Left lobe of liver (tissue), 2 donors: ENCODE measurements at places on chromosomes 7 and 10. TPM values are rescaled to one million over a fixed set of nuclear protein-coding genes. Genes with fewer than 3 reads are reported as not detected.

EN2 gene
- total RNA-seq: not detected

VIPR2 gene
- 0.28 TPM for total RNA-seq

FOXK1 gene
- 8.4 TPM for total RNA-seq

SH2B2 gene
- 3.0 TPM for total RNA-seq

FEZF1 gene
- not detected for total RNA-seq

TM9SF3 gene
- 69.7 TPM for total RNA-seq

ZNF273 gene
- total RNA-seq: 0.48 TPM

SGCE gene
- total RNA-seq: 6.5 TPM

SHH gene
- total RNA-seq: 17.1 TPM

SMO gene
- total RNA-seq: 22.1 TPM

- DNase-seq: no peak
These were observed 315.3 kb downstream of the ADRA2A start for GRCh38 chr10:111392159-111392558.

GRCh38 chr7:149257146-149257545 lies 4.8 kb upstream of the ZNF783 start:
- no peak for DNase-seq

DNA sequence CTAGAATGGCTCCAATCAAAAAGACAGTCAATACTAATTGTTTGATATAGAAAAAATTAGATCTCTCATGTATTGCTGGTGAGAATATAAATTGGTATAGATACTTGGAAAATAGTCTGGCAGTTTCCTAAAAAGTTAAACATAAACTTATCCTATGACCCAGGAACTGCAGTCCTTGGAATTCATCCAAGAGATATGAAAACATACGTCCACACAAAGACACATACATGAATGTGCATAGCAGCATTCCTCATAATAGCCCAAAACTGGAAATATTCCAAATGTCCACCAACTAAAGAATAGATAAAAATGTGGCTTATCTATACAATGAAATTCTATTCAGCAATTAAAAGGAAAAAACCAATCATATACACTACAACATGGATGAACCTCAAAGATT lies 128.4 kb downstream of the ZFAND4 start:
- no peak for DNase-seq

- no peak for DNase-seq
These were observed 130.6 kb downstream of the EBF3 start for GRCh38 chr10:129833468-129833950.

DNA sequence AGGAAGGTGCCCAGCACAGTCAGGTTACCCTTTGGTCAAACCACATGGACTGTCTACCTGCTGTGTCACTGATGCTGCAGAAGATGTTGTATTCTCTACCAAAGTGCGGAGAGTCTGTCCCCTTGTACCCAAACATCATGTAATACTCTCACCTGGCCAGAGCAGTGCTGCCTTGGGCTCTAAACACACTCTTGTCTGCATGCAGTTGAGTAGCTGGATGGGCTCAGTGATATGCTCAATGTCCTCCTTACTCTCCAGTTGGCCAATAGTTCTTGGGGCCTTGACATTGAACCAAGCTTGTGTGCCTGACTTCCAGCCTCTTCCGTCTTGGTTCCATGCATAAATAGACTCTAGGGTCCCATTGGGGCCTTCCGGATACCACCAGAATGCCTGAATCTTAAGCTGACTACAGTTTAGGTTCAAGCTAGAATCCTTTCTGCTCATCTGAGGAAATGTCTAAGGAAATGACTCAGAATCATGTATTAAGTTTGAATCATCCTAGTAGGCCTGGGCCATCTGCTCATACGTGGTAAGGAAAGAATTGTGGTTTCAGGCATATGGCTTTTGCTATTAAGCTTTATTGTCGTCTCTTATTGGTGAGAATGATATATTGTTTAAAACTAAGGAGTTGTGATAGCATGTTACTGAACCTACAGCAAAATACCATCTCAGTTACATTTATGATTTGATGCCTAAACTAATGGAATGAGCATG lies 118.0 kb downstream of the OTUD1 start:
- DNase-seq: no peak

DNA sequence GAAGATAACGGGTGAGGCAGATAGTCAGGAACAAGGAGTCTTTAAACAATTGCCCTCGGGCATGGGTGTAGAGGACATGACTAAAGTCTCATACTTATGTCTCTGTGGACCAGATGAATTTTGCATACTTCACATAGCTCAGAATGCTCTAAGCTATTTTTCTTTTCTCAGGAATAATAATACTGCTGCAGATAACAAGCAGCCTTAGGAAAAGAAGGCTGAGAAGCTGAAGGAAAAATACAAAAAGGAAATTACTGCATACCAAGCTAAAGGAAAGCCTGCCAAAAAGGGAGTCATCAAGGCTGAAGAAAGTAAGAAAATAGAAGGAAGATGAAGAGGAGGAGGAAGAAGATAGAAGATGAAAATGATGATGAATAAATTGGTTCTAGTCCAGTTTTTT lies 13.4 kb upstream of the ERCC6 start:
- DNase-seq: no peak

GRCh38 chr7:66640802-66641525 lies 12.3 kb downstream of the KCTD7 start:
- no peak for DNase-seq

DNA sequence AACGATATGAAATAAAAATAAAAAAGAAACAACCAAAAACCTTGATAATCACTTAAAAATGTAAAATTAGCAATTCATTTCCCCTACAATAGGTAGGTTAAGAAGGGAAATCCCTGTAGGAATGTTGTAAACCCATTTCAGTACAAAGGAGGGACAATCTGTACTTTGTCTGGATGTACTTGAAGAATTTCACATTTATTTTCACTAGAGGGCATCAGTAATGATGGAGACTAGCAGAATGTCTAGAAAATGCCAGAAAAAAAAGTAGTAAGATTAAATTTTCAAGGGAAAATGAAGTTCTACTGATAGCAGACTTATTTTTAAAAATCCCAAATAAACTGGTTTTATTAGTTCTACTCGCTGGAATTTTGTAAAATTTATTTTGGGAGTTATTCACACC lies 209.0 kb upstream of the FZD1 start:
- no peak for DNase-seq

- no peak for DNase-seq
These were observed 6.7 kb downstream of the CALN1 start for GRCh38 chr7:72405418-72405817.

GRCh38 chr7:54837168-54837567 lies 78.2 kb upstream of the SEC61G start:
- no peak for DNase-seq

- DNase-seq: no peak
These were observed 6.0 kb downstream of the ASB4 start for GRCh38 chr7:95491634-95492314.

GRCh38 chr7:130356121-130356875 lies 11.7 kb downstream of the CPA5 start:
- no peak for DNase-seq

GRCh38 chr10:46319389-46319788 lies 32.6 kb downstream of the ANTXRL start:
- DNase-seq: no peak

GRCh38 chr10:131886237-131886636 lies 14.6 kb upstream of the PPP2R2D start:
- DNase-seq: no peak

- DNase-seq: no peak
These were observed 304.4 kb upstream of the CNTNAP2 start for GRCh38 chr7:145812218-145812617.

GRCh38 chr10:92081641-92082040 lies 158.1 kb downstream of the BTAF1 start:
- DNase-seq: no peak

DNA sequence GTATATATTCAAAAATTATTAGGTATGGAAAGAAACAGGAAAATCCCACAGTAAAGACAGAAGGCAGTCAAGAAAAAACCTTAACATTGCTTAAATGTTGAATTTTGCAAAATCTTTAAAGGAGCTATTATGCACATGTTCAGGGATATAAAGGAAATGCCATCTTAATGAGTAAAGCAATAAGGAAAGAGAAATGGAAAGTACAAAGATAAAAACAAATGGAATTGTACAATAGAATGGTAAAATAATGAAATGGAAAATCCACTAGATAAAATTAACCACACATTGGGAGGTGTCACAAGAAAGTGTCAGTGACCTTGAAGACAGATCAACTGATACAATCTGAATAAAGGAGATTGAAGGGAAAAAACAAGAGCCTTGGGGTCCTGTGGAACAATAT lies 82.0 kb downstream of the KIF20B start:
- DNase-seq: no peak

DNA sequence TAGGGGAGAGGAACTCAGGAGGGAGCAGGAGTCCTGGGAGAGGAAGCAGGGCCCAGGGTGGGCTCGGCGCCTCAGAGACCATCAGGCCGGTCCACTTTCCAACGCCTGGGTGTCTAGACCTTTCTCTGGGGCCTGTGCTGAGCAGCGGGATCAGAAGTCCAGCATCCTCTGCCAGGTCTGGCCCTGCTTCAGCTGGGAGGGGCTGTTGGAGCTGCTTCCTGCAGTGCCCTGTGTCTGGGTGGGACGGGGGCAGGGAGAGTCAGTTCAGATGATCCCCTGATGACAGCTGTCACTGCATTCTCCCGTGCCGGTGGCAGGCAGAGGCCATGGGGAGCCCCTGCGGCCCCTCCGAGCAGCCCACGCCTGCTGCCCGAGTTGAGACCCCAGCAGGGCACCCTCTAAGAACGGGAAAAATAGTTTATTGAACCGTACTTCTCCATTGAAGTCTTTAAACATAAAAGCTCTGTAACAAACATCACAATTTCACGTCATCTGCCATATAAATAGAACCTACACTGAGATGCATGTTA lies 23.3 kb downstream of the AP5Z1 start:
- DNase-seq: no peak

DNA sequence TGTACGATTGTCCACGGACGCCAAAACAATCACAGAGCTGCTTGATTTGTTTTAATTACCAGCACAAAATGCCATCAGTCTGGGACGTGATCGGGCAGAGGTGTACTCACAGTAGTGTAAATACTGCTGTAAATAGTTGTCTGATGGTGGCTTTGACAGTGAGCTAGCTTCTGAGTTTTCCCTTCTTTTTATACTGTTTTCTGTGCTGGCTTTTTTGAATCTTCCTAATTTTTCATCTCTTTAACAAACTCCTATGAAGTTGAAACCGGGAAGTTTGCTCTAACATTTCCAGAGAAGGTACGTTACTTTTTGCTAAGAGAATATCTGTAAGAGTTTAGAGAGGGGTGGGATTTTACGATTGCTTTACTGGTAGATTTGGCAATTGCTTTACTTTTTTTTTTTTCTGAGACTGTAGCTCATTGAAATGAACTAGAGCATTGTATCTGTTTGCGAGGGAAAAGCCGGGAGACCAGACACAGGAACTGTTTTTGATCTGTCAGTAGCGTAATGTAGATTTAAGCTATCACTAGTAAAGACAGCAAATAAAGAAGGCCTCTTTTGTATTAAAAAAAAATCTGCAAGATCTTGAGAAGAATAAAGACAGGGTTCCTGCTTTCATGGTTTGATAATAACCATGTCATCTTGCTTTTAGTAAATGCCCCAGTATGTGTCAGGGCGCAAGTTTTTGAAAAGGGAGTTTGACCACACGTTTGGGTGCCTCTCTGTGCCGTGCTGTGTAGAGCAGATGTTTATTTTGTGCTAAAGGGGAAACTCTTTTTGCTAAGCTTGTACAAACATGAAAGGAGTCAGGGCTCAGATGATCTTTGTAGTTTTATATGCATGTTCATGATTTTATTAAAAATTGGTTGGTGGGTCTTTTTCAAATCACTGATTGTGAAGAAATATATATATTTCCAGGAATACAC lies 712 bp downstream of the FOXP2 start:
- no peak for DNase-seq

DNA sequence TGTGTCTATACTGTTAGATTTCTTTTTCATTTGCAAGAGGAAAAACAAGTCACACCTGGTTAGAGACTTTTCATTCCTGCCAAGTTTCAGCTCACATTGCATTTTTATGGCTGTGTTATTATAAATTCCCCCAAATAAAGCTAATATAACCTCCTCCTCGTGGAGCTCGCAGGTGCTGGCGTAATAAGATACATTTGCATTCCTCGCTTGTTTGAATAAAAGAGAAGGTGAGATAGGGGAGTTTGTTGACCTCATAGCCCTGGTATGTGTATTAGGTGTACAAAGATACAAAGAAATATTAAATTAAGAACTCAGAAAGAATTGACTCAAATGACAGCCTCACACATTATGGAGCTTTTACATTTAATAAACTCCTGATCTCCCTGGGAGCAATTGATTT lies 257.7 kb upstream of the SP8 start:
- no peak for DNase-seq

DNA sequence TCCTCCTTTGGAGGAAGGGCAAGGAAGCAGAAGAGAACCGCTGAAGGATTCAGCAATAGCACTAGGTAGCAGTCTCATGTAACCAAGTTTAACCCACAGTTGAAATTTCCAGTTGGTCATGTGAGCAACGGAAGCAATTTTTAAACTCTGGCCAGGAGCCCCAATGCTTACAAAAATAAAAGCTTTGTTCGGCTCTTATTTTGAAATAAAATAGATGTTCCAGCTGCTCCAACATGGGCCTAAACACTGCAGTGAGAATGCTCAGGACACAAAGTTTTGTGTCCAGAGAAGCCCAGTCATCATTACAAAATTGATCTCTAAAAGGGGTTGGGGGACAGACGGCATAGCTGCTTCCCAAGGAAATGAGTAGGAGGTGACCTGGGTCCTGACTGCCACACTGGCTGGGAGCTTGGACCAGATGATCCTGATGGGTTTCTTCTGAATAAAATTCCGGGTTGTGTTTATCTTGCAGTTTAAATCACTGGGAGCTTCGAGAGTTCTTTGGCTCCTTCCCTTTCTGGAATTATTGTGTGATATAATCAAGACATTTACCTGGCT lies 452 bp upstream of the TMEM140 start:
- DNase-seq: no peak
